HFFc6 (cell line): ENCODE measurements at places on chromosomes 11 and 22. TPM values are rescaled to one million over a fixed set of nuclear protein-coding genes. Genes with fewer than 3 reads are reported as not detected.

The RPS6KB2 gene
- 49.3 and 54.9 TPM in 2 replicates for total RNA-seq

The FAM83F gene
- not detected in 3 replicates for total RNA-seq

The TSSK2 gene
- total RNA-seq: not detected in 3 replicates

The NXPE1 gene
- not detected in 3 replicates for total RNA-seq

The KIF18A gene
- 12.6 to 23.7 TPM (median 18.9 TPM) in 3 replicates for total RNA-seq

The TMPRSS4 gene
- not detected in 3 replicates for total RNA-seq

The PDE2A gene
- total RNA-seq: 0.28 to 0.74 TPM in 2 of 3 replicates, not detected in the other

GRCh38 chr22:43624144-43624998, 187.7 kb downstream of the EFCAB6 start:
- no peak for DNase-seq

- no peak for DNase-seq
These were observed 509.0 kb downstream of the DLG2 start for GRCh38 chr11:85118151-85118550.

DNA sequence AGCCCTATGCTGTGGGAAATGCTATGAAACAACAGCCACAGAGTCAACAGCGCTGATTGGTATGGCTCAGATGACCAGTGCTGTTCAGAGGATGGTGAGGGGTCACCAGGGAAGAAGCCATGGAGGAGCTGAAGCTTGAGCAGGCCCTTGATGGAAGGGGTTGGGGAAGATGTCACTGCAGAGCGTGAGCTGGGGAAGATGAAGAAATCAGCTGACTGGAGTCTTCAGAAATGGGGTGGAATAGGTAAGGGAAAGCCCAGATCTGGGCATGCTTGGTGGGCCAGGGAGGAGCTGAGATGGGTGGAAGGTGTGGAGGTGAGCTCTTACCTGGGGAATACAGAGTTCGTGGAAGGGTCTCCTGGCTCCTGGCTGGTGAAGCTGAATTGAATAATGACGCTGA, 105.4 kb upstream of the PLET1 start:
- no peak for DNase-seq

DNA sequence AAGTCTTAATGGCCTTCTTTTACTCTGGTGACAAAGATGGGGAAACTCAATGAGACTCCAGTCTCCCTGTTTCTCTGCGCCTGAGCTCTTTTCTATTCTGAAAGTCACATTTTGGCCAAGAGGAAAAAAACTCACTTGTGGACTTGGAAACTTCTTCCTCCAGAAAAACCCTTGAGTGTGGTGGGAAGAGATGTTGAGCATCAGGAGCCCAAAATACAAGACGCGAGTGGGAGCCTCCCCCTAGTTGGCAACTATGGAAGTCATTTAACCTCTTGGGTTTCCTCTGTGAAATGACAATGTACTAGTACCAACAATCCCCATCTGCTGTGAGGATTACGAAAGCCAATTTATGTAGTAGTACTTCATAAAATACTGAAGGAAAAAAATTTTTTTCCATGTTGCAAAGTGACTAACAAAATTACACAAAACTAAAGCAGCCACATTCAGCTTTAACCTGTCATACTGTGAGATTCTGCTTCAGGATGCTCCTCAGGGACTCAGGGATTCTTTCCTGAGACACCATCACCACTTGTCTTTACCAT, 524 bp upstream of the SLC25A17 start:
- DNase-seq: peak; percentile 58

- DNase-seq: no peak
These were observed 595.1 kb downstream of the BUD13 start for GRCh38 chr11:116177521-116178210.

GRCh38 chr11:61701242-61701886, 21.2 kb downstream of the DAGLA start:
- no peak for DNase-seq

DNA sequence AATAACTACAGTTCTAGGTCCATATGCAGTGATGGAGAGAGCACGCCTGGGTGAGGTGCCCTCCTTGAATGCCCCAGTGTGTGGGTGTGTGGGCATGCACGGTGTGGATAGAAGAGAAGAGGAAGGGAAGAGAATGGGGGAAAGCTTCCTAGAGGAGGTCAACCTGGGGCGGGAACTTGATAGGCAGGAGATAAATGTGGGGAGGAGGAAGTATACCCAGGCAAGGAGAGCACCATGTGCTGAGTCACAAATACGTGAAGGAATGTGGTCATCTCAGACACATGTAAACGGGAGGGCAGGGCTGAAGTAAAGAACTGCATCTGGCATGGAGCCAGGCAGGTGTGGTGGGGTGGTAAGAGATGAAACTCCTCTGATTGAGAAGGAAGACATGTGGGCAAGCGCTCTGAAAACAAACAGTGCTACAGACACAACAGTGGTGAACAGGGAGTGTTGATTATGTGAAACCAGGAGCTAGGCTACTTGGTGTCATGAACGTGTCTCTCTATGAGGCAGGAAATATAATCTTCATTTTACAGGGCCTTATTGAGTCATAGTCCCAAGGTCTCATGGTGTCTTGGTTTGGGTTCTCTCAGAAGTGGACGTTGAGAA, 61.5 kb upstream of the EED start:
- DNase-seq: no peak

- peak; percentile 66 for DNase-seq
These were observed 5.6 kb upstream of the SH3BP1 start for GRCh38 chr22:37633625-37634416.

DNA sequence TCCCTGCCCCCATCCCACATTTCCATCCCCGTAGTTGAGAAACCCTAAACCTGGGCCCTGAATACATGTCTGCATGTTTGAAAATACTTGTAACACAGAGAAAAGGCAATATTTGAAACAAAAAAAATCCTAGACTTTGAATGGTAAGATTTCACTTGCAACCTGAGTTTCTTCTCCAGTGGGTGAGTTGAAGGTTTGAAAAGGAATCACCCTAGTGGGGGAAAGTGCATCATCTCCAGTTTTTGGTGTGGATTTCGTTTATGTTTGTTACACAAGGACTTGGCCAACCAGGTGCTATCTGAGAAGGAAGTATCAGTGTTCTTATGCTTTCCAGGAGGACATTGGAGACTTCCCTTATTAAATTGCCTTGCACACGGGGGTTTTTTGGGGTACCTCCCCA, 90.4 kb downstream of the ABTB2 start:
- no peak for DNase-seq
